Inflammatory macrophage treated with lipopolysaccharide for 1 hour (primary cell): ENCODE measurements at places on chromosomes 5 and 9.

DNA sequence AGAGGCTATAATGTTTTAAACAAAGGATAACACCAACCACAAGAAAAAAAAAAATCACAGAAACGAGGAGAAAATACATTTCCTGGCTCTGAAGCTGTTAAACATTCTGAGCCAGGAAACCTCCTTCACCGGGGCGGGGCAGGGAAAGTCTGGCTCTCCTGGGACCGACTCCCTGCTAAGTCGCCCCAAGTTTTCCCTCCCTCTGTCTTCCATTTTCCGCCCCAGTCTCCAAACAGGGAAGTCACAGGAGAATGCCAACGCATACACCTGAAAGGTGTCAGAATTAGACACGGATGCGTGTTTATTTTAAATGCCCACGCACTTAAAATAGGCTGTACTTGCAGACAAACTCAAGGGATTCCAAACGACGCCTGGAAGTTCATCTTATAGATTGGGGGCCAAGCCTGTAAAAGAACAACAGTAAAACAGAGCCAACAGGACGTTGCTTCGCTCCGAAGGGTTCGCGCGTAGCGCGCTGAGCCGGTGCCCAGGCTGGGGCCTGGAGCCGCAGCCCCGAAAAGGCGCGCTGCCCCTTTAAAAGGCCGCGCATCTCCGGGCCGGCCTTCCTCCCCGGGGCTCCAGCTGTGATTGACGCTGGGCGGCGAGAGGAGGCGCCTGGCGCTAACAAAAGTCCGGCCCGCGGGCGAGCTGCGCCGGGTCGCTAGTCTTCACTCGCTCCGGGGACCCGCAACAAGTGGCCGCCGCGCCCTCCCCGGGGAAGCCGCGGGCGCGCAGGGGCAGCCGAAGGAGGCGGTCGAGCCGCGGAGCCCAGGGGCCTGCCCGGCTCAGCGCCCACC is at the start of gene FBXL7:
TSS of gene FBXL7 (plus strand) at position 653 of the 797 bp plus-strand sequence.
- no peak for DNase-seq

- DNase-seq: no peak
Observed at GRCh38 chr5:172872997-172873491, 39.0 kb downstream of the ERGIC1 start.

GRCh38 chr5:125612776-125613175 is 810.4 kb upstream of the GRAMD2B start:
- DNase-seq: no peak

- peak; percentile 96 for DNase-seq
Observed at GRCh38 chr5:180815293-180815917, 12.8 kb upstream of the MGAT1 start.

DNA sequence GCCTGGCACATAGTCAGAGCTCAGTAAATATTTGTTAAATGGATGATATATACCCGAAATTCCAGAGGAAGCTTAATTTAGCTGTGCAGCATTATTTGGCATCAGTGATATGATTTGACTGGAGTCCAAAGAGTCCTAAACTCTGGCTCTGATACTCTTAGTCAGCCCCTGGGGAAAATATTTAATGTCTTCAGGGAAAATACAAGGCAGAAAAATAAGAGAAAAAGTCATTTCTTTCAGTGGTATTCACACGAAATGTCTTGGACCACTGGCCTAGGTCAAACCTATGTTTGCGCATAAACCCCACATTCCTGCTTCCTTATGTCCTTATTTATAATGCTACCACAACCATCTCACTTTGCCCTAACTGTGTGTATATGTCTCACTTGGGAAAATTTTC is 23.8 kb downstream of the GLRA1 start:
- DNase-seq: no peak

- DNase-seq: no peak
Observed at GRCh38 chr5:123809594-123810221, 297.7 kb downstream of the CSNK1G3 start.

DNA sequence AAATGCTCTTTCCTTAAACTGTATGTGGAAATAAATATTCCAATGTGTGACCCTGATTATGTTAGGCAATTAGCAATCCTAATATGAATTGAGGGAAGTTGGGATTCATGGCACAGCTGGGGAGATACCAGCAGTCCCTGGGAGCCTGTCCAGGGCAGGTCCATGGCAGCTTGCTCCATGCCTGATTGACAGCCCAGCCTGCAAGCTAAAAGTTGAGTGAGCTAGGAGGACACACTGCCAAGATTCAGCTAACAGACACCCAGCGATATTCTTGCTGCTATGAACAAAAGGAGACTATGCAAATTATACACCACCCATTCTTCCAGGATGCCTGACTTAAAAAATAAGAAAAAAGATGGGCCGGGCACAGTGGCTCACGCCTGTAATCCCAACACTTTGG is 6.2 kb downstream of the TGFBI start:
- DNase-seq: no peak

- DNase-seq: no peak
Observed at GRCh38 chr5:137336161-137336560, 163.0 kb downstream of the SPOCK1 start.

DNA sequence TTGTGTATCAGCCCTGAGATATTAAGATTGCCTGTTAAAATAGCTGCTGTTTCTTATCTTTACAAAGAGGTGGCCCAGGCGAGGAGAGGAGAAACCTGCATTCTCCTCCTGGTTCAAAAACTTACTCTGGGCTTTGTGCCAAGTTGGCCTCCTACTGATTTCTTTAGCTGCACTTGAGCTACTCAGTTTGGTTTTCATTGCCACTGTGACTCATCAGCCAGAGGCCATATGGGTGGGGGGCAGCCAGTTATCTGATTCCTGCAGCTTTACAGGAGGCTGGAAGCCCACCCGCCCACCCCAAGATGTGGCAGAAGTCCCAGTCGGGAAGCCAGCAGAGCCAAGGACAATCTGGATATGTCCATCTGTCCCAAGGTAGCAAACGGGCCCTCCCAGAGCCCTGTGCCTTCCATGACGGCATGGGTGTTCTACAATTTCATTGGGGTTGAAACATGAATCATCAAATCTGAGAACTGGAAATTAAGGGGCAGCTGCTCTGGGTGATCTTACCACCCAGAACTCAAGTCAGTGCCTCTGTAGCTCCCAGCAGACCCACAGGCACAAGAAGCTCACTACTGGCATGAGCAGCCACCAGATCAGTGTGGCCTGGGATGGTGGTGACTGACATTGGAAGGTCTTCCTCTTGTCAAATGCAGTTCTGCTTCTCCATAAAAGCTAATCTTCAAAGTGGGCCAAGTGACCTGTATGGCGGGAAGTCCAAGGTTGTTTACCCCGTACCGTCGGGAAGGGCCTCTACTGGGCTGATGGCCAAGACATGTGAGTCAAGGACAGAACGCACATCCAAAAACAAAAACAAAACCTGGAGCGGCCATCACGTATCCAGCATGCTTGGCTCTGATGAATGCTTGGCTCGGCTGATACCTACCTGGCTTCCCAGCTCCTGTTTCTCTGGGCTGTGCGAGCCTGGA is 15.6 kb downstream of the FCN2 start:
- DNase-seq: peak; percentile 28

GRCh38 chr9:69174616-69175463 is 763 bp downstream of the TJP2 start:
- DNase-seq: peak; percentile 87

GRCh38 chr9:87889882-87890252 is 7.2 kb downstream of the SPATA31E1 start:
- no peak for DNase-seq

DNA sequence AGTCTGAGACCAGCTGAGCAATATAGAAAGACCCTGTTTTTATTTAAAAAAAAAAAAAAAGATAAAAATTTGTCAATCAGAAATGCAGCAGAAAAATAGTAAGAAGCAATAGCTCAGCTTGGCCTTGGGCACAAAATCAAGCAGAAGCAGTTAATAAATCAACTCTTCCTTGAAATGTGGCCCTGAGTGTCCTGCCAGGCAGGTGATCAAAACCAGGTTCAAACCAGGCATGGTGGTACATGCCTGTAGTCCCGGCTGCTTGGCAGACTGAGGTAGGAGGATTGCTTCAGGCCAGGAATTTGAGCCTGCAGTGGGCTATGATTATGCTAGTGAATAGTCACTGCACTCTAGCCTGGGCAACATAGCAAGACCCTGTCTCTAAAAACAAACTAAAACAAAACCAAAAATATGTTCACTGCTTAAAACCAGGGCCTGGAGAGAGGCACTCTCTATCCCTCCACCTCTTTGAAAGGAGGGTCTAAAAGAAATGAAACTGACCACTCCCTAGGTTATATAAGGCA is 27.9 kb upstream of the KLF9 start:
- no peak for DNase-seq

DNA sequence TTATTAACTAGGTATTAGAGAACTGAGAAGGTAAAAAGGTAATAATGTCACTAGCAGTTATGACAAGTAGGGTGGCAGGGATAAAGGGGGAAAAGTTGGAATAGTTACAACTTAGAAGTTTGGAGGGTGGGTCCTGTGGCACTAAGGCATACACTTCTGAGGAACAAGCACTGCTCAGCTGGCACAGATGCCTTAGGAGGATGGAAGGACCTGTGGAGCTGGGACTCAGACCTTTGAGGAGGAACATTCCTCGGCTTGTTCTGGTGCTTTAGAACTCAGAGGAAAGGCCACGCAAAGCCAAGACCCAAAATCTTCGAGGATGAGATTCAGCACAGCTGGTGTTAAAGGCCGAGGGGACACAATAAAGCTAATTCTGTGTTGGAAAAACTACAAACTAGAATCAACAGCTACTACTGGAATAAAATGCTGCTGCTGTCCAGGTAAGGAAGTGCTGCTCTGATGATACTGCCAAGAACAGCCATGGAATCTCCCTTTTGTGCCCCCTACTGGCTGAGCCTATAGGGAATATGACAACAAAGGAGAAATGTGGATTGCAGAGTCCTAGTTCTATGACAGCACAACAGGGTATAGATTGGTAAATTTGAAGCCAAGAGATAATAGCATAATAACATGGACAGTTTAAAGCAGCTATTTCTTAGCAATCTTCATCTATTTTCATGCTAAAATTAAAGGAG is 126.7 kb downstream of the SLC25A46 start:
- no peak for DNase-seq

- no peak for DNase-seq
Observed at GRCh38 chr5:64949331-64949730, 180.6 kb downstream of the CWC27 start.

- DNase-seq: no peak
Observed at GRCh38 chr5:5407924-5408323, 14.6 kb upstream of the ICE1 start.

DNA sequence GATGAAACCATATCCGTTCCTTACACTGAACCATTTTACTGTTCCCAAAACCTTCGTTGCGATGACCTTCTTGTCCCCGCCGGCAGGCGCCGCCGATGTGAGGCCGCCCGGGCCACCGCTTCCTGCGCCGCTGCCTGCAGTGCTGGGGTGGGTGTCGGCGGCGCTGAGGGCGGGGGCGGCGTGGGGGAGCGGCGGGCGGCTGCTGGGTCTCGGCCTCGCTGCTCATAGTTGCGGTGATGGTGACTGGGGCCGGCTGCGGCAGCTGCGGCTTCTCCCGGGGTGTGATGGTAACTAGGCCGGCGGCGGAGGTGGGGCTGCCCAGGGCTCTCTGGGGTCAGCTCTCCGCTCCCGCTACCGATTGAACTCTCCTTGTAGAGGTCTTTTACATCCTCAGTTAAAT is 14.1 kb upstream of the OR2S2 start:
- DNase-seq: no peak

DNA sequence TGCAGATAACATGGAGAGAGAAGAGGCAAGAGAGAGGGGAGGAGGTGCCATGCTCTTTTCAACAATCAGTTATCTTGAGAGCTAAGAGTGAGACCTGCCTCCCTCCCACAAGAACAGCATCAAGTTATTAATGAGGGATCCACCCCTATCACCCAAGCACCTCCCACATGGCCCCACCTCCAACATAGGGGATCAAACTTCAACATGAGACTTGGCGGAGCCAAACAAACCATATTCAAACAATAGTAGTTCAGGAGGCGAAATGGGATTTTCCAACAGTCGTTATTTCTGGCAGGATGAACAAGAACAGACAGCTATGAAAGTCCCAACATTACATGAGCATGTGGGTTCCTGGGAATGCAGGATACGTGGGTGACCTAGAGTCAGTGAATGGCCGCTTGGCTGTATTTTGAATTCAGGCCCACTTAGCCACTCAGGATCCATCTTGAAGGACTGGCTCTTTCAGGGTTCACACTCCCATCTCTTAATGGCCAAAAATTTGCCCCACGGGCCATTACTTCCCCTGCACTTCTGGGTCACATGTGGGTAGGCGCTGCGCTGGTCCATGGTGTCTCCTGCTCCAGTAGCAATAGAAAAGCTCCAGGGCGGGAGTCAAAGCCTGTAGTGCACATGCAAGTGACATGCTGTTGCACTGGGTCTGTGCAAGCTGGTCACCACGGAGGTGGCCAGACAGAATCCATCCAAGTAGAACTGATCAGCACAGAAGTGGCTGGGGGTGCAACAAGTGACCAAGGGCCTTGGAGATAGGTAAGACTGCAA is 7.1 kb upstream of the FAF2 start:
- DNase-seq: no peak

DNA sequence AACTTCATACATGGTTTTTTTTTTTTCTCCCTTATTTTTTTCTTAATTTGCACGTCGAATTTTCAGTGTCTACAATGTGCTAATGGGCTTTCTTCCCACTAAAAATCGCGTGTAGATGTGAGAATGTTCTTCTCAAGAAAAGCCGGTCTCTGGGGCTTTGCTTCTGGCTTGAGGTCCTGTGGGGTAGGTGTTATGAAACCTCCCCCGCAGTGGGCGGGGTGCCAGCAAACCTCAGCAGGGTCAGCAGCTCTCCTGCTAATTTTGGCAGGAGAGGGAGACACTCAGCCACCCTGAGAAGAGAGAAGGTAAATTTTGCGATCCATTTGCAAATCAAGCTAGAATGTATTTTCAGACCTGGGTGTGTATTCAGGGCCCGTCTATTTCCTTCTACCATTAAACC is 59.9 kb downstream of the NPR3 start:
- DNase-seq: no peak

GRCh38 chr9:68740561-68740960 is 35.5 kb downstream of the PIP5K1B start:
- DNase-seq: no peak

DNA sequence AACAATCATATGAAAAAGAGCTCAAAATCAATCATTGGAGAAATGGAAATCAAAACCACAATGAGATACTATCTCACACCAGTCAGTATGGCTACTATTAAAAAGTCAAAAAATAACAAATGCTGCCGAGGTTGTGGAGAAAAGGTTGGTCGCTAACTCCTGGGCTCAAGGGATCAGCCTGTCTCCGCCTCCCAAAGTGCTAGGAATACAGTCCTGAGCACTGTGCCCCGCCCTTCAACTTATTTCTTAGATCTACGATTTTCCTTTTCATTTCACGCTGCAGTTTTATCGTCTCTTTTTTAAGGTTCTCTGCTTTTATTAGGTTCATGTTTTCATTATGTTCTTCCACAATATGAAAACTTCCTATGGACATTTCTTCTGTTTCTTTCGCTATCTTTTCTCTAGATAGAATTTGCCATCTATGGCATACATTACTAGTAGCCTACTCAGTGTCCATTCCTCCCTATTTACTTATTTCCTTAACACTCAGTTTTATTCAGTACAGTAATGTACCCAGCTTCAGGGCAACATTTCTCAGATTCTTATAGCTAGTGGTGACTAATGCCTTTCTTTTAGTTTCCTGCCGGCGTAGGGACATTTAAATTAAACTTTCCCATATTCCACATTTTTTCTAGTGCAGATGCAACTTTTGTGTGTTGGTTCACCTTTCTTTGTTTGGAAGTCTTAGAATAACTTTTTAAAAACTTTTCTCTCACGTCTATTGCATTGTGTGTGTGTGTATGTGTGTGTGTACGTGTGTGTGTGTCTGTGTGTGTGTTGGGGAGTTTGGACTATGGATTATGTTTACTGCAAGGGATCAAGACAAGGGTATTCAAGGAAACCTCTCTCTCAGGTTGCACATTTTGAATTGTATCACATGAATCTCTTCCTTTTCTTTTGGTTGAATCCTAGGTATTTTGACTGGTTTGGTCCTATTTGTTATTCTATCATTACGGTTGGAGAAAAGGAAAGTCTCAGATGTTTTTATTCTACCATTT is 21.6 kb upstream of the FBN2 start:
- DNase-seq: no peak
